ENCODE measurements at places on chromosomes 7 and 10. TPM values are rescaled to one million over a fixed set of nuclear protein-coding genes. Genes with fewer than 3 reads are reported as not detected.

NFE2L3 gene
- 0.63 TPM for total RNA-seq

SYNPO2L gene
- total RNA-seq, result not detected

ANKRD30A gene
- not detected for total RNA-seq

CTAGE15 gene
- 0.09 TPM for total RNA-seq

ATG9B gene
- total RNA-seq, result under 0.01 TPM

ABCC2 gene
- 0.60 TPM for total RNA-seq

SPDYE9 gene
- not detected for total RNA-seq

CRTAC1 gene
- not detected for total RNA-seq

POLR2J2 gene
- 3.5 TPM for total RNA-seq

SLC16A9 gene
- 0.26 TPM for total RNA-seq

HMX3 gene
- 0.16 TPM for total RNA-seq

SBDS gene
- 63.7 TPM for total RNA-seq

SPDYE8 gene
- total RNA-seq, result not detected

UCMA gene
- not detected for total RNA-seq

PPP1R3C gene
- total RNA-seq, result 125 TPM

NUB1 gene
- total RNA-seq, result 49.4 TPM

UNC5B gene
- 11.4 TPM for total RNA-seq

MUC3A gene
- under 0.01 TPM for total RNA-seq

HHEX gene
- 2.8 TPM for total RNA-seq

MPP7 gene
- total RNA-seq, result under 0.01 TPM

WNT8B gene
- not detected for total RNA-seq

AKR1C8 gene
- not detected for total RNA-seq

PNLIPRP1 gene
- not detected for total RNA-seq

EMX2 gene
- total RNA-seq, result not detected

ZNF786 gene
- 4.3 TPM for total RNA-seq

CDC14C gene
- total RNA-seq, result 0.09 TPM

TACR2 gene
- total RNA-seq, result under 0.01 TPM

Measured in bronchial smooth muscle cell (primary cell).